ENCODE measurements at places on chromosomes 13 and 19. TPM values are rescaled to one million over a fixed set of nuclear protein-coding genes. Genes with fewer than 3 reads are reported as not detected.

TMEM86B gene
- total RNA-seq = 0.93 TPM

ZNF135 gene
- total RNA-seq = 3.4 TPM

KBTBD7 gene
- 3.2 TPM for total RNA-seq

ZNF880 gene
- total RNA-seq = 11.6 TPM

SLC10A2 gene
- total RNA-seq = not detected

CRTC1 gene
- total RNA-seq = 4.0 TPM

IGFLR1 gene
- total RNA-seq = 9.8 TPM

ZNF682 gene
- 3.4 TPM for total RNA-seq

ATF5 gene
- total RNA-seq = 24.9 TPM

ZNF724 gene
- total RNA-seq = 0.34 TPM

KCNJ14 gene
- 1.8 TPM for total RNA-seq

COL4A2 gene
- 317 TPM for total RNA-seq

AP1M1 gene
- 119 TPM for total RNA-seq

MISP gene
- total RNA-seq = not detected

CD22 gene
- total RNA-seq = not detected

C3 gene
- 318 TPM for total RNA-seq

STOML3 gene
- not detected for total RNA-seq

GSX1 gene
- not detected for total RNA-seq

NDUFB7 gene
- 282 TPM for total RNA-seq

TGFBR3L gene
- not detected for total RNA-seq

ZNF790 gene
- 4.4 TPM for total RNA-seq

All from pericardium fibroblast (primary cell).